ENCODE measurements at places on chromosomes 2 and 18. TPM values are rescaled to one million over a fixed set of nuclear protein-coding genes. Genes with fewer than 3 reads are reported as not detected.

CACNB4 gene
- polyA plus RNA-seq, result 2.5 TPM

DNA sequence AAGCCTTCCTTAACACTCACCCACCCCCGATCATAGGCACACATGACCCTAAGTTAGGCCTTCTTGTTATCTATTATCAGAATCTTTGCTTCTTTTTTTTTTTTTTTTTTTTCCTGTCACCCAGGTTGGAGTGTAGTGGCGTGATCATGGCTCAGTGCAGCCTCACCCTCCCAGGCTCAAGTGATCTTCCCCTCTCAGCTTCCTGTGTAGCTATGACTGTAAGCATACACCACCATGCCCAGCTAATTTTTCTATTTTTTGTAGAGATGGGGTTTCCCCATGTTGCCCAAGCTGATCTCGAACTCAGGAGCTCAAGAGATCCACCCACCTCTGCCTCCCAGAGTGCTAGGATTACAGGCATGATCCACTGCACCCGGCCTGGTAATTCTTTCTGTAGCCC lies 328.7 kb downstream of the NR4A2 start:
- DNase-seq, result no peak

GRCh38 chr18:9775178-9775577 lies 67.1 kb downstream of the RAB31 start:
- DNase-seq, result no peak

- DNase-seq, result no peak
These were observed 294.9 kb downstream of the CELF4 start for GRCh38 chr18:37270666-37271052.

DNA sequence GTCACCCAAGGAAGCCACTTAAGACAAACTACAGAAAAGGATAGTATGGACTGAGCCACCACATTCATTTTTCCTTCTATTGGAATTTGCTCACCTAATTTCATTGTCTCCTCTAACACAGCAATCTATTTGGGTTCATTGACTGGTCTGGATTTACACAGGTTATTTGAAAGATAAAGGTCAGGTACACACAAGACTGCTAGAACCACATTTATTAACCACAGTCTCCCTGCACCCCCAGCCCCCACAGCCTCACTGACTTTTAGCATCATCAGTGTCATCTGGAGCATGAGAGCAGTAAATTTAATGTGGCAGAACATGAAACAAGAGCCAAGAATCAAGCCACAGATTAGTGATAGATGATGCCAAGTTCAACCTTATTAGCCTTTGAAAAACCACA lies 226.9 kb upstream of the GYPC start:
- no peak for DNase-seq

DNA sequence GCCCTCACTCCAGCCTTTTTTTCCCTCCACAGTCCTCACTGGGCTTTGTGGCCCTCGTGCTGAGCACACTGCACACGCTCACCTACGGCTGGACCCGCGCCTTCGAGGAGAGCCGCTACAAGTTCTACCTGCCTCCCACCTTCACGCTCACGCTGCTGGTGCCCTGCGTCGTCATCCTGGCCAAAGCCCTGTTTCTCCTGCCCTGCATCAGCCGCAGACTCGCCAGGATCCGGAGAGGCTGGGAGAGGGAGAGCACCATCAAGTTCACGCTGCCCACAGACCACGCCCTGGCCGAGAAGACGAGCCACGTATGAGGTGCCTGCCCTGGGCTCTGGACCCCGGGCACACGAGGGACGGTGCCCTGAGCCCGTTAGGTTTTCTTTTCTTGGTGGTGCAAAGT lies 39.4 kb downstream of the STEAP3 start:
- DNase-seq, result no peak

DNA sequence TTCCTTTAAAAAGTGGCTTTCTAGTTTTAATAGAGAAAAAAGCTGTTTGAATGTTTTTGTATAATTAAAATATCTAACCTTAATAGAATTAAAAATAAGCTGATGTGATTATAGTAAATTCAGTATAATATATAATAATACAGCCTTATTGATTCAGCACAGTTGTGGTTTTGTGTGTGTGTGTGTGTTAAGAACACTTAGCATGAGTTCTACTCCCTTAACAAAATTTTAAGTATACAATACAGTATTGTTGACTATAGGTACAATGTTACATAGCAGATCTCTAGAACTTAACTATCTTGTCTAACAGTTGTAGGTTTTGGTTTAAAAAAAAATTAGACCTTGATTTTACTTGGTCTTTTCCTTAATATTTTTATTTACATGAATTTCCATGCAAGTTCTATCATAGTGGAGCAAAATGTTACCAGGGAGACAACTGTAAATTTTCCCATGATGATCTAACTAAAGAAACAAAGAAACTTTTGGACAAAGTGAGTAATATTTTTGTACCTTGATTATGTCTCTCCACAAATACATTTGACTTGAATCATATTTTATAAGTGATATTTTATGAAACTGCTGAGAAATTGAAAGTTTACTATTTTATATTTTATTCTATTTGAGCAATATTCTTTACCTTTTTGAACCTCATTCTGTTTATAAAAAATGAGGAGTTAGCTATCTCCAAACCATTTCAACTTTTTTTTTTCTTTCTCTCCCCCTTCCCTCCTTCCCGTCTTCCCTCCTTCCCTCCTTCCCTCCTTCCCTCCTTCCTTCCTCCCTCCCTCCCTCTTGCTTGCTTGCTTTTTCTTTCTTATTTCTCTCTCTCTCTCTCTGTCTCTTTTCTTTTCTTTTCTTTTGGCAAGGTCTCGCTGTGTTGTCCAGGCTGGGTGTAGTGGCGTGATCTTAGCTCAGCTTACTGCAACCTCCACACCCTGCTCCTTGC lies 46.3 kb downstream of the ZC3H6 start:
- DNase-seq, result no peak

Measured in fibroblast of lung (primary cell).